Aorta (tissue), 5 donors: ENCODE measurements at places on chromosomes 6 and 20. TPM values are rescaled to one million over a fixed set of nuclear protein-coding genes. Genes with fewer than 3 reads are reported as not detected.

Gene TFAP2D
- not detected for total RNA-seq

Gene SAPCD1
- total RNA-seq: 0.68 TPM

Gene DCDC2
- total RNA-seq: not detected

Gene ADGRB3
- 5.4 TPM for total RNA-seq

DNA sequence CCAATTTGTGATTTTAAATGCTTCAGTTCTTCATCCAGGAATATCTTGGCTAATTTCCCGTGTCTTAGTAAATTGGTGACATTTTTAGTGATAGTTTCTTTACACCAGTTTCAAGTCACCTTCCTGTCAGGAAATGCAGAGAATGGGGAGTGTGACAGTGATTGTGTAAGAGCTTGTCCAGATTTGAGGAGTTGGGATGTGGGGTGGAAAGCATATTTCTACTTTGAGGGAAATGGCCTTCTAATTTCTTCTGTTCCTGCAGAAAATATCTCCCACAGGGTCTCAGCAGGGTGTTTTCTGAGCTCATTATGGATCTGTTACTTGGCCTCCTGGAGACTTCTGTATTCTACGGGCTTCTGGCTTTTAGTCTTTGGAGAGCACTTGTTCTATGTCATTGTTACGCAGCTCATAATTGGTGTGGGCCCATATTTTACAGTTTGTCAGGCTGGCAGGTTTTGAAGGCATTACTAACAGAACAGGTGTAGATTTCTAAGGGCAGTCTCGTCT is 65.6 kb downstream of the TMEM200A start:
- no peak overlapping the region for H3K4me3 ChIP-seq
- no peaks in the 10 kb centered on the region for H3K36me3 ChIP-seq
- no peak for DNase-seq
- H3K4me1 ChIP-seq: no peaks in the 10 kb centered on the region

DNA sequence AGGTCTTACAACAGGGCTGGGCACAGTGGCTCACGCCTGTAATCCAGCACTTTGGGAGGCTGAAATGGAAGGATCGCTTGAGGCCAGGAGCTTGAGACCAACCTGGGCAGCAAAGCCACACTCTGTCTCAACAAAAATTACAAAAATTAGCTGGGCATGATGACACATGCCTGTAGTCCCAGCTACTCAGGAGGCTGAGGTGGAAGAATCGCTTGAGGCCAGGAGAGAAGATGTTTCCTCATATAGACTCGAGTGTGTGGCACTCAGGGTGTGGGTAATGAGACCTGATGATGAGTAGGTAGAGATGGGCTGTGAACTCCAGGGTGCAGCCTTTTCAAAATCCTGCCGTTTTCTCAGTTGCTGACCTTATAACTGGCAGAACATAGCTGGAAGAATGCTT is 125.3 kb upstream of the FOXO3 start:
- no peaks in the 10 kb centered on the region for H3K36me3 ChIP-seq
- no peak overlapping the region for H3K4me3 ChIP-seq
- DNase-seq: no peak
- no peaks in the 10 kb centered on the region for H3K4me1 ChIP-seq

DNA sequence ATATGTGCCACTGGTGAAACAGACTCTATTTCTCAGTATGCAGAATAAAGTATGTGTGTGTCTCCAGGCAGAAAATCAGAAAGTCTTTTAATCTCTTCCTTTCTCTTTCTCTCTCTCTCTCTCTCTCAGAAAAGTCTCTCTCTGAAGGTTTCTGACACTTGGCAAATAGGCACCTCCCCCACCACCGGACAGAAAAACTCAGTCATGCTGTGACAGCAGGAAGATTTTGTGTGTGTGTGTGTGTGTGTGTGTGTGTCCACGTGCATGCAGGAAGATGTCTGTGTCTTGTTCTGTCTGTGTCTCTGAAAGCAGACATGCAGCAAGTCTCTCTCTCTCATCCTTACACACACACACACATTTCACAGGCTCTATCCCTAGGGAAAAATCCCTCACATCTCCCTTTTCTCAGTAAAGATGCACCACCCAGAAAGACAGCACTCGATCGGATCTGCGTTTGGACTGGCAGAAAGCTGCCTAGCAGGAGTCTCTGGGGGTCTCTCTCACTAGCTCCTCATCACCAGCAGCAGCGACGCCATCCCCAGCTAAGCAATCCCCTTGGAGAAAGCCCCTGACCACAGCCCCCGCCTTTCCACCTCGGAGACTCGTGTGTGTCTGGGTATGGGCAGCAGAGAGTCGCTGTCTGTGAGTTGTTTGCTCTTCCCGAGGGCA is 98.3 kb downstream of the EDN3 start:
- no peak for DNase-seq
- H3K27ac ChIP-seq: no peak overlapping the region
- no peaks in the 10 kb centered on the region for H3K4me1 ChIP-seq

- H3K27ac ChIP-seq: no peak overlapping the region
- H3K27me3 ChIP-seq: no peaks in the 10 kb centered on the region
Measured at GRCh38 chr20:3557237-3557785, 86.5 kb downstream of the ATRN start.

GRCh38 chr6:8170245-8170644 is 67.9 kb upstream of the EEF1E1 start:
- DNase-seq: no peak
- H3K36me3 ChIP-seq: no peaks in the 10 kb centered on the region
- no peak overlapping the region for H3K4me3 ChIP-seq
- no peaks in the 10 kb centered on the region for H3K27me3 ChIP-seq

- no peak overlapping the region for H3K27ac ChIP-seq
- no peak for DNase-seq
- H3K4me1 ChIP-seq: no peaks in the 10 kb centered on the region
- no peaks in the 10 kb centered on the region for H3K36me3 ChIP-seq
Measured at GRCh38 chr6:93083337-93084230, 335.8 kb downstream of the EPHA7 start.

DNA sequence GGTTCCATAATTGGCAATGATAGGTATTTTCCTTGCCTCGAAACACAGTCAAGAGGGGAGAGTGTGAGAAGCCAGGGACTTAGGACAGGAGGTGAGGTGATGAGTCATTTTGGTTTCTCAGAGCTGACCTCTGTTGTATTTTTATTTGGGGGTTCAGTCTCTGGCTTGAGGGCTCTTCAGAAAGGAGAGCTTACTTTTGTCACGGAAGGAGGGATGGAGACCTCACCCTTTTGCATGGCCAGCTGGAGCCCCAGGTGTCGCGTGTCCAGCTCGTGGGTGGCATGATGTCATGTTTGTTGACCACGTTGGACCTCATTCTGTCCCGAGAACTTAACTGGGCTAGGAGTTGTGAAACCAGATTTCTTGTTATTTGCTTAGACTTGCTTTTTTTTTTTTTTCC is 293.9 kb downstream of the QKI start:
- H3K36me3 ChIP-seq: no peaks in the 10 kb centered on the region
- DNase-seq: no peak
- H3K4me1 ChIP-seq: peaks cover 2% of the 10 kb centered on the region

GRCh38 chr20:13464702-13465101 is 174.0 kb downstream of the TASP1 start:
- DNase-seq: no peak
- no peak overlapping the region for H3K27ac ChIP-seq
- H3K27me3 ChIP-seq: no peaks in the 10 kb centered on the region
- H3K4me1 ChIP-seq: no peaks in the 10 kb centered on the region
- H3K36me3 ChIP-seq: no peaks in the 10 kb centered on the region
- no peak overlapping the region for H3K4me3 ChIP-seq

DNA sequence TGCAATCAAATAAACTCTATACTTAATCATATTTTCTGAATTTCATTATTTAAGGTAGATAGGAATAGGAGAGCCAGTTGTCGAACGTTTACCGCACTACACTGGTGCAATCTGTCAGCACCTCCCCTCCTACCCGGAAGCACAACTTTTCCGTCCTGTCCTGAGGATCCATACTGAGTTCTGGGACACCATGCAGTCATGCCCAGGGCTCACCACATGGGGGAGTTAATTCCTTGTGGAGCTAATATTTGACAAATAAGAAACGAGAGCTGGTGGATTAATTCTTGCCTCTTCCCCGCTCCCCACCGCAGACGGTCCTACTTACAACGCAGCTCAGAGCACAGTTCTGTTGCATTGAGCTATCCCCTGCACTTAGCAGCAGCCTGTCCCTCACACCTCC is 107.7 kb upstream of the RALGAPA2 start:
- no peak for DNase-seq
- H3K27ac ChIP-seq: no peak overlapping the region
- H3K36me3 ChIP-seq: no peaks in the 10 kb centered on the region
- no peaks in the 10 kb centered on the region for H3K4me1 ChIP-seq
- no peak overlapping the region for H3K4me3 ChIP-seq
